ENCODE measurements at places on chromosomes 1 and 21. TPM values are rescaled to one million over a fixed set of nuclear protein-coding genes. Genes with fewer than 3 reads are reported as not detected.

The MARK1 gene
- total RNA-seq, result not detected

The PHTF1 gene
- total RNA-seq, result 18.8 TPM

The SELP gene
- total RNA-seq, result not detected

DNA sequence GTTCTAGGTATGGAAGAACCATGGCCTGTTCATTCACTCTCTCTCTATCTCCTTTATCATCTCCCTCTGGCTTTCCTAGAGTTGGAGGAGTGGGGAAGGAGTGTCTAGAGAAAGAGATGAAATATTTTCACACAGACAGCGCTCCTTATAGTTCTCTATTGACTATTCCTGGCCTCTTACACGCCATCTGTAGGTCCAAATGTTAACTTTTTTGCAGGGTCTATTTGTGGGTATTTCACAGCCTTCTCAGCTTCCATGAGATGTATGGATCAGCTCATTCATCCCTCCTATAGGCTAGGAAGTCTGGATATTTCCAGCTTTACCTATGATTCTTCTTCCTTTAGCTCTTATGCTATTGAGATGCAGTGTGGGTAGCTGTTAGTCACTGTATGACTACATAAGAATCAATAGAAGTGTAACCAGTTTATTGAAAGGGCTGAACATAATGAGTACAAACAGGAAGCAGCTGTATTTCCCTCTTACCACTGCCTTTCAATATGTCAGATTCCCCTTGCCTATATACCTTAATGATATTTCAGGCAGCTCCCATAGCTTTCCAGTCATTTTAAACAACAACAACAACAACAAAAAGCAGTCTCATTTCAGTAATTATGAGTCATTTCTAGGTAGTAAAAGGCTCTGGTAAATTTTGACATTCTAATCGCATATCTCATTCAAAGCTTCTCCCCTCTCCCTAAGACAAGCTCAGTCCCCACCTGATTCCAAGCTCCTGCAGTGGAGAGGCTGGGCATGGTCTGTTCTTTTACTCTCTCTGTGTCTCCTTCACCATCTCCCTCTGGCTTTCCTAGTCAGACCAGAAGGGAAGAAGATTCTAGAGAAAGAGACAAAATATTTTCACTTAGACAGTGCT, 149.5 kb downstream of the TTLL7 start:
- no peak for DNase-seq

DNA sequence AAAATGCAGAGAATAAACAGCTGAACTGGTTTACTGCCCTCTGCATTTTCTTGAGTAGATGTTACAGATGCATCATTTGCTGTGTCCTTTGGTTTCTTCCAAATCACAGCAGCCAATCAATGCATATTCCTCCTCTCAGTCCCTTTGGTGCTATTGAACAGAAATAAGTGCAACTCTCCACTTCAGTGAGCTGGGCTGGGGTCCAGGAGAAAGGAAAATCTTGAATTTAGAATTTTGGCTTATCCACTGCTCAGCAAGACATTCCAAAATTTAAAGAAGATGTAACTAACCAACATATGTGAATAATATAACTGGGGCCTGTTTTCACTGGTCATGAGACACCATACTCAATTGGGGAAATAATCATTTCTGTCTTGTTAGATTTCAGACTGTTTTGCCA, 39.2 kb downstream of the PRMT6 start:
- DNase-seq, result no peak

GRCh38 chr1:238898856-238899255, 487.5 kb upstream of the CHRM3 start:
- DNase-seq, result no peak

GRCh38 chr1:26184086-26184485, 6.3 kb upstream of the CATSPER4 start:
- no peak for DNase-seq

- DNase-seq, result no peak
These were observed 745 bp downstream of the PARP1 start for GRCh38 chr1:226407199-226407496.

GRCh38 chr1:10943991-10944730, 68.3 kb upstream of the TARDBP start:
- DNase-seq, result no peak

DNA sequence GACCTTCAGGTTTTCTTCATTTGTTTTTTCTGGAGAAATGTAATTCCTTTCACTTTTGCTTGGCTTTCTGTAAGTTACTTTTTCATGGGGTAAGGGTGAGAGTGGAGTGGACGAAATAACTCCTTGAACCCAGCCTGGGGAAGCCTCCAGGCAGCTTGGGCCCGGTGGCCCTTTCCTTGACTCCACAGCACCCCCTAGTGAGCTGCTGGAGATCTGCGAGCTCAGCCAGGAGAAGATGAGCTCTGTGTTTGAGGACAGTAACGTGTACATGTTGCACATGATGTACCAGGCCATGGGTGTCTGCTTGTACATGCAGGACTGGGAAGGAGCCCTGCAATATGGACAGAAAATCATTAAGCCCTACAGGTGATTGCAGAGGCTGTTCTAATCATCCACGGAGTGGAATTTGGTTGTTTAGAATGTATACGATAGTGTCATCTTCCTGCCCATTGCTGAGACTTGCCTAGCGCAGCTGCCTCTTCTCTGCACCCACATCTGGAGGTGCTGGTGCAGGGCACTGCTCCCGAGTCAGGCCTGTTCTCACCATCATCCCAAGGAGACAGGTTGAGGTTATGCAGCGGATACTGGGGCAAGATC, 51.0 kb downstream of the SMYD2 start:
- DNase-seq, result peak; percentile 53

GRCh38 chr1:6688757-6689156, 12.9 kb downstream of the DNAJC11 start:
- DNase-seq, result no peak

DNA sequence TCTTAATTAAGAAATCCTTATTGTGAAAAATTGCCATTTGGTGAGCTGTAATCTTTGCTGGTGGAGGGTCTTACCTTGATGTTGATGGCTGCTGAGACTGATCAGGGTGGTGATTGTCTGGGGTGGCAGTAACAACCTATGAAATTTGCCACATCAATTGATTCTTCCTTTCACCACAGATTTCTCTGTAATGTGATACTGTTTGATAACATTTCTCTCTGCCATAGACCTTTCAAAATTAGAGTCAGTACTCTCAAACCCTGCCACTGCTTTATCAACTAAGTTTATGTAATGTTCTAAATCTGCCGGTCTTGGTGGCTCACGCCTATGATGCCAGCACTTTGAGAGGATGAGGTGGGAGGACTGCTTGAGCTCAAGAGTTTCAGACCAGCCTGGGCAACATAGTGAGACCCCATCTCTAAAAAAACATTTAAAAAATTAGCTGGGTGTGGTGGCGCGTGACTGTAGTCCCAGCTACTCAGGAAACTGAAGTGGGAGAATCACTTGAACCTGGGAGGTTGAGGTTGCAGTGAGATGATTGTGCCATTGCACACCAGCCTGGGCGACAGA, 5.0 kb downstream of the KPNA6 start:
- DNase-seq, result no peak

DNA sequence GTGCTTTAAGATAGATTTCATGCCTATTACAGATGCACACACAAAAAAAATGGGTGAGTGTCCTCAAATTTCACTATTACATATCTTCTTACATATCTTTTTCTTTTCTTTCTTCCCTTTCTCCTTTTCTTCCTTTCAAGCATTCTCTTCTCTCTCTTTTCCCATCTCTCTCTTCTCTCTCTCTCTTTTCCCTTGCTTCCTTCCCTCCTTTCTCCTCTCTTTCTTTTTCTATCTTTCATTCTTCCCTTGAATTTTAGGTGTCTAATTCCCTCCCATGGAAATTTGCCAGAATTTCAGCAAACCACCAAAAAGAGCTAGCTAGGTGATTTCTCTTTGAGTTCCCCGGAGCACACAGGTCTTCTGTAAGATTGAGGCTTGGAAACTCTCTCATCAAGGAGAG, 395.3 kb upstream of the RUNX1 start:
- DNase-seq, result no peak

GRCh38 chr1:225771661-225772322, 5.8 kb upstream of the SRP9 start:
- no peak for DNase-seq

GRCh38 chr1:72105201-72105600, 177.1 kb downstream of the NEGR1 start:
- DNase-seq, result no peak

- DNase-seq, result no peak
These were observed 34.2 kb downstream of the TNFRSF8 start for GRCh38 chr1:12097321-12097720.

GRCh38 chr1:100866041-100866900, 28.4 kb downstream of the EXTL2 start:
- peak; percentile 42 for DNase-seq

GRCh38 chr1:23224739-23225648, 7.7 kb upstream of the HTR1D start:
- no peak for DNase-seq

DNA sequence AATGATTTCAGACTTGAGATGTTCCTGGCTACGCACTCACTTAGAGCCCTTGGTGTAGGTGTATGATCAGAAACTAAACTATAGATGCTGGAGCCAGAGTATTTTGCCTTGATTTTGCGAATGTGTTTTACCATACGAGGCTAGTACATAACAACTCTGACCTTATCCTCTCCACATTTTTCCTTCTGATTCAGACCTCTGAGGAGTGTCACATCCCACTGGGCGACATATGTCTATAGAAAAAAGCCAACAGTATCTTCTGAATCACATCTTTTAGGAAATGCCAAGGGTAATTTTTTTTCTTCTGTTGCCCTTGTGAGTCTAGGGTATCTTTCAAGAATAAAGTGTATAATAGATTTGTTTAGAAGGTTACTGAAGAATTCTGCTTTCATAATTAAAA, 49.6 kb downstream of the AK4 start:
- DNase-seq, result no peak

DNA sequence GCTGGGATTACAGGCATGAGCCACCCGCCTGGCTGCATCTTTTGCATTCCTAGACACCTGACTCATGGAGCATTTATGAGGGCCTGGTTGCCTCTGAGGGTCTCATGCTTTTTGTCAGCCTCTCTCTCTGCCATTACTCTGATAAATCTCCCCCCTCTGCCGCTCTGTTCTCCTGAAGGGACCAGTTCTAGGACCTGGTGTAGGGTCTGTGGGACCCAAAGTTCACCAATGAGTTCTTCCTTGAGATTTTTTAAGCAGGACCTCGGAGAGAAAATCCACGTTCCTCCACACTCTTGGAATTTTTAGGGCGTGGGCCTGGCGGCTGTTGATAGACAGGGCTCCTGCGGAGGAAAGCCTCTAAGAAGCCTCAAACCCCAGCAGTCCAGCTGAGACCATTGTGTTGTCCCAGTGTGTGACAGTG, 91.9 kb upstream of the ERRFI1 start:
- no peak for DNase-seq

GRCh38 chr21:25910809-25911208, 176.0 kb downstream of the GABPA start:
- DNase-seq, result no peak

DNA sequence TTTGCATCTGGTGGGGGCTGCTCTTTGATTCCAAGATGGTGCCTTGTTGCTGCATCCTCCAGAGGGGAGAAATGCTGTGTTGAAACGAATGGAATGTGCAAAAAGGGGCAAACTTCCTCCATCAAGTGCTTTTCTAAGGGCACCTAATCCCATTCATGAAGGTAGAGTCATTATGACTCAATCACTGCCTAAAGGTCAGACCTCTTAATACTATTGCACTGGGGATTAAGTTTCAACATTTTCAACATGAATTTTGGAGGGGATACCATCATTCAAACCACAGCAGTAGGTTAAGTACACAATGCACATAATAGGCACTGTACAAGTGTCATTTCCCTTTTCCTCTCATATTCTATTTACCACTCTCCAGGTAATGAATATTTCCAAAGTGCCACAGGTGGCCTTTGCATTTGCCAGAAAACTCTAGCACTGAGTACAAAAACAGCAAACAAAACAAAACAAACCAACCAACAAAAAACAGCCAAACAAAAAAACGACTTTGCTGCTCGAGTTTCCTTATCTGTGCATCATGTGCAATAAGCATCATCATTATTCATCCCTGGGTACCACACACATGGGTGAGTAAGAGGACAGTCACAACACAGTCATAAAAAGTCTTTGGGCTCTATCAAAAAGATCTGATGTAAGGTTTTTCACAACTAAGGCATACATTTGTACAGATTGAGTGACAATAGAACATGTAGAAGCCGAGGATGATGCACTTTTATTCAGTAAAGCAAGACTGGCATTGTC, 42.5 kb downstream of the IFI44 start:
- no peak for DNase-seq

- DNase-seq, result no peak
These were observed 57.8 kb upstream of the C1orf53 start for GRCh38 chr1:197844651-197845050.

DNA sequence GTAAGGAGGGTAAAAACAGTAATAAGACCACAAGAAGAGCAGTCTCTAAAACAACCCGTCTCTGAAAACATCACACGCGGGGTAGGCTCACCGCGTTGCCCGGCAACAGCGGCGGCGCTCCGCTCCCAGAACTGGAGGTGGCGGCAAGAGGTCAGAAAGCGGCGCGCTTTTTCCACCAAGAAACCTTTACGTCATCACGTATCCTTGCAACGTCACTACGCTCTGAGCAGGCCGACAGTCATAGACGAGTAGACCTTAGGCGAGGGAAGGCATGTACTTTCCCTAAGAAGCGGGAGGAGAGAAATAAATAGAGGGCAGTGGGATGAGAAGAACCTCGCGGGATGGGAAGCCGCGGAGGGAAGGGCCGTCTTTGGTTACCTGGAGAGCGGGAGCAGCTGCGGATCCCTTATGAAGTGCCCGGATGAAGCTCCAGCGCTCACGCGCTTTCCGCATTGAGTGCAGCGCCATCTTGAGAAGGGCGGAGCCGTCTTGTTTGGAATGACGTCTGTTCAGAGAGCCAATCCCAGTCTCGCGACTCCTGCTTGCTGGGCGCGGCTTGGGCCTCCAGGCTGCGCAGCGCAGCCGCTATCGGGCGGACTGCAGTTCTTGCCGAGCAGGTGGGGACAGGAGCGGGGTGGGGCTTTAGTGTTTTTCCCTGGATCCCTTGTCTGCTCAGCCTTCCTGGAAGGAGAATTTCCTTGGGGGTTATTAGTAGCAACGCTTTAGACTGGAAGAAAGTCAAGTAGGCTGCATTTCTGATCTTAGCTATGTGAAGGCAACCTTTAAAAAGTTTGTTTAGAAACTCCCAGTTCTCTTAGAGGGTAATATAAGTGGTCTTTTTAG, at the start of gene WARS2:
Gene WARS2, minus strand, starts transcription at position 477 of the 843 bp plus-strand sequence. Its CDS starts 9 bp downstream, at position 468.
- DNase-seq, result peak; percentile 99

- no peak for DNase-seq
These were observed 729 bp downstream of the APP start for GRCh38 chr21:26169611-26170470.

- no peak for DNase-seq
These were observed 211.5 kb upstream of the USP24 start for GRCh38 chr1:55426619-55427018.
